ENCODE measurements at places on chromosomes 7 and 10. TPM values are rescaled to one million over a fixed set of nuclear protein-coding genes. Genes with fewer than 3 reads are reported as not detected.

NYAP1 gene
- not detected for total RNA-seq

HECW1 gene
- 3.7 TPM for total RNA-seq

CCDC172 gene
- total RNA-seq, result not detected

UPK3BL1 gene
- total RNA-seq, result 20.9 TPM

BZW2 gene
- 139 TPM for total RNA-seq

PIK3CG gene
- 1.5 TPM for total RNA-seq

PTN gene
- total RNA-seq, result 19.5 TPM

Measured in Daoy (cell line).